ENCODE measurements at places on chromosomes 11 and 22. TPM values are rescaled to one million over a fixed set of nuclear protein-coding genes. Genes with fewer than 3 reads are reported as not detected.

DNA sequence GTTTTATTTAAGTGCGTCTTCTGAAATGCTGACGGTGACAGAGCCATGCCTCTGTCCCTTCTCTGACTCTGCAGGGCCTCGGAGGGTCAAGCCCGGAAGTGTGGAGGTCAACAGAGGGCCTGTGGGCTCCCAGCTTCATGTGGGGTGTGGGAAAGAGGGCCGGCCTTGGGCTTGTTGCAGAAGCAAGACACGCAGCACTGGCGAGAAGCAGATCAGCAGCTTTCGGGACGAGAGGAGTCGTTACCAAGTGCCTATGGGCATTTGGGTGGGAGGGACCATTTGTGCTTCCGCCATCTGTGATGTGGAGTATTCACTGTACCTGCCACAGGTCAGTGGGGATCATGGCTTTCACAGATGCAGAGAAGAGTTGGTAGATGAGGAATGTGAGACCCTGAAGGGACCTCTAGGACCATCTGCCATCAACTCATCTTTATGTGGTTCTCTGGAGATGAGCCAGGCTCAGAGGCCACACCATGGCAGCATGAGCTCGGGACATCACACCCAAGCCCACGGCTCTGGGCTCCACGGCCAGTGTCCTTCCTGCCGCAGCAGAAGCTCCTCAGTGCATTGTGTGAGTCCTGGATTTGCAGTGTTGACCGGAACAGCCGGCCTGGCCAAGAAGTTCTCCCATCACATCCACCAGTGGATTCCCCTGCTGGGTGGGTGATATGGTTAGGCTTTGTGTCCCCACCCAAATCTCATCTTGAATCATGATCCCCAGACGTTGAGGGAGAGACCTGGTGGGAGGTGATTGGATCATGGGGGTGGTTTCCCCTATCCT is 590.7 kb downstream of the TBC1D22A start:
- no peak for DNase-seq

GRCh38 chr11:93482556-93482955 is 60.6 kb downstream of the SMCO4 start:
- DNase-seq, result no peak

Gene TTLL12
- 100 TPM for total RNA-seq

GRCh38 chr22:41845380-41846267 is 12.7 kb downstream of the SREBF2 start:
- DNase-seq, result no peak

Gene PKDREJ
- total RNA-seq, result not detected
